Activated naive CD4-positive, alpha-beta T cell treated with anti-CD3 and anti-CD28 coated beads, Interleukin-2, amount 50 U/mL, for 16 hours (primary cell): ENCODE measurements at places on chromosomes 12 and 14.

DNA sequence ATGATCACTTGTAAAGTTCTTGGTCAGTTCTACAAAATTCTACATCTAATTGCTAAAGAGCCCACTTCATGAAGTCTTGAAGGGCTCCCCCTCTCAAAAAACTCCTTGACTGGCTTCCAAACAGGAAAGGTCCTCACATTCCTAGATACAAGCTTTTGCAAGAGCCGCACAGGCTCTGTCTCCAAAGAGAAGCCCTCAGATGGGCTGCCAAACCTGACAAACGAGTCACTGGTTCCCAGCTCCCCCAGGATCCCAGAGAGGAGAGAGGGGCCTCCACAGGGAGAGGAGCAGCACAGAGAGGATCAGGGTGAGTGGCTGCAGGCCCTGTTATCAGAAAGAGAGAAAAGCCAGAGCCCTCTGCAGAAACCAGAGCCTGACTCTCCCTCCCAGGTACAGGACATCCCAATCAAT is 5.8 kb downstream of the NID2 start:
- DNase-seq, result no peak

- DNase-seq, result peak; percentile 48
These were observed 6.7 kb downstream of the CDKN1B start for GRCh38 chr12:12723681-12724420.

DNA sequence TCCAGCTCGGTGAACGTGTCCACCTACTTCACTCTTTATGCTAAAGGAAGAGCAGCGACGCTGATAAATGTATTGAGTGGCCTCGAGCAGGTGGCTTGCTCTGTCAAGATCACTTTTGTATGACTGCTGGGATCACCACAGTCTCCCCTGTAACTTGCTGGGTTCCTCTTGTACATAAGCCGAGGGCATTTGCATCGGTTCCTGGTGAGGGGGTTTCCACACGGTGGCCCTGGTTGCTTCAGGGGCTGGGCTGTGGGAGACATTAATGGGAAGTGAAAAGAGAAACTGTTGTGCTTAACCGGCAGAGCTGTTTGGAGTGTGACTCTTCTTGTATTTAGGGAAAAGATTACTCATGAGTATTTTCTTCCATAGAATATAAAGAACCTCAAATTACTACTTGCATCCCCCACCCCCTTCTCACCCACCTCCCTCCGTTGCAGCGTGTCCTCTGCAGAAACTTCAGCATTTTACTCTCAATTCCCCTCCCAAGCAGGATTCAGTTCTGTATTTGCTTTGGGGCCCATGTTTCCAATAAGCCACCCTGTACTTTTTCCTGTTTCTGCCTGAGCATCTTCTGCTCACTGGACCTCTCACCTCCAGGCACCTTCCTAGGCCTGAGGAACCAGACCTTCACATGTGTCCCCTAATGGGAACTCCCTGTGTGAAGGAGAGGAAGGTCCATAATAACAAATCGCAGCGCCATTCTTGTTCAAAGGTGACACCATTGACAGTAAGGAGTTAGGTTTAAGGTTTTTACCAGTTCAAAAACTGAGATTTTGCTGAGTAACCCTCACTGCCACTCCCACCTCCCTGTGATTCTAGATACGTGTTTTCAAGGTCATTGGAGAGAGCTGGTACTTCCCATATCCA is 187.0 kb downstream of the ETV6 start:
- DNase-seq, result peak; percentile 68

DNA sequence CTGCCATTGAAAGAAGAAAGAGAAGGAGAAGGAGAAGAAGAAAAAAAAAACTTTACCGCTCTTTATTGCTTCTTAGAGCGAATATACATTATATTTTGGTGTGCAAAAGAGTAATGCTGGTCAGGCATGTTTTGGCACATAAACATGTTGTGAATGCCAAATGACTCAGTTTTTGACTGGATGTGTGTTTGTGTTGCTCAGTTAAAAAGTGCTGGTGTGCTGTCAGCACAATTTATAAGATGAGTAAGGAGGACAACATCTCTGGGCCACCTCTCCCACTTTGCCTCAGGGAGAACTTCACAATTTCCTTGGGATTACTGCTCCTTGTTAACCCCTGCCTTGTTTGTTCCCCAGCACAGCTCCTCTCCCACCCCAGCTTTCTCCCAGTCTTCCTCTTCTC is 584.8 kb downstream of the ETNK1 start:
- no peak for DNase-seq

GRCh38 chr12:31818623-31819268 is 89.9 kb upstream of the AMN1 start:
- DNase-seq, result no peak

- DNase-seq, result no peak
These were observed 81.8 kb downstream of the NOS1 start for GRCh38 chr12:117279606-117280005.

DNA sequence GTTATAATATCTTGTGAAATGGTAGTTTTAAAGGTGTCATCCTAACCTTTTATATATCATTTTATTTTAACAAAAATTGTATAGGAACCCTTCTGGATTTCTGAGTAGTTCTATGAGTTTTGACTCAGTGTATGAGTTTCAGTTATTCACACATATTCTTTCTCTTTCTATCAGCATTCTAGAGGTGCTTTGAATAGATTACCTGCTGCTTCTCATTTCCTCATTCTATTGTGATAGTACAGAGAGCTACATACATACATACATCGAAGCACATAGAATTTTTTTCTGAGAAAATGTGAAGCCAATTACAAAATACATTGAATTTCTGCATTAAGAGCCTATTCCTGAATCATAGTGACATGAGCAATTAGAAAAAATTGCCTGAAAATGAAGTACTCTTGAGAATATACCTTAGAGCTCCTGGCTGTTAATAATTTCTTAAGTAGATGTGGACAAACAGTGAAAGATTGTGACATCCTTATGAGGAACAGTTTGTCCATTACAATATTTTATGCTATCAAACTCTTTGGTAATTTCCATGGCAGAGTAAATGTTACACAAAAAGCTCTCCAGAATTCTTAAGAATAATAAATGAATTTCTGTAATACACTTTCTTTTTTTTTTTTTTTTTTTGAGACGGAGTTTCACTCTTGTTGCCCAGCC is 556.6 kb downstream of the TRHDE start:
- DNase-seq, result no peak

GRCh38 chr12:92356425-92356824 is 210.8 kb upstream of the BTG1 start:
- no peak for DNase-seq

- DNase-seq, result peak; percentile 34
These were observed 1.9 kb upstream of the CLEC2D start for GRCh38 chr12:9667403-9668160.

GRCh38 chr12:3535431-3535841 is 44.4 kb downstream of the PRMT8 start:
- DNase-seq, result no peak

DNA sequence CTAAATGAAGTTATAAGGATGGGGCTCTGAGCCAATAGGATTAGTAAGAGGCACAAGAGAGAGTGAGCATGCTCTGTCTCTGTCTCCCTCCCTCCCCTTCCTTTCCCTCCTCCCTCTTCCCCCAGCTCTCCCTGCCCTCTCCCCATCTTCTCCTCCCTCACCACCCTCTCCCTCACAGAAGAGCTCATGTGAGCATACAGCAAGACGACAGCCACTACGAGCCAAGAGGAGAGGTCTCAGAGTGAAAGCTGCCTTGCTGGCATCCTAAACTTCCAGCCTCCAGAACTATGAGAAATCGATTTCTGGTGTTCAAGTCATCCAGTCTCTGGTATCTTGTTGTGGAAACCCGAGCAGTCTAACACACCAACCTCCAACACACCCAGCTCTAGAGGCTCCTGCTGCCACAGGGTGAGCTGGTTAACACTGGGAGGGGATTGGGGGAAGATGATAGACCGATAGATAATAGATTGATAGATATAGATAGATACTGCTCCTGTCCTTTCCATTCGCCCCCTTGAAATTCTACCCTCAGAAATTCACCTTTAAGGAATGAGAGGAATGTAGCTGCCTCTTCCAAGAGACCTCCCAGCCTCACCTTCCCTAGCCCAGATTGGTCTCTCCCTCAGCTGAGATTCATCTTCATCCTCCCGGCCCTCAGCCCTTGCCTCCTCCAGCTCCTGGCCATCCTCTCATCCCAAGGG is 25.8 kb upstream of the ACTN1 start:
- DNase-seq, result no peak

DNA sequence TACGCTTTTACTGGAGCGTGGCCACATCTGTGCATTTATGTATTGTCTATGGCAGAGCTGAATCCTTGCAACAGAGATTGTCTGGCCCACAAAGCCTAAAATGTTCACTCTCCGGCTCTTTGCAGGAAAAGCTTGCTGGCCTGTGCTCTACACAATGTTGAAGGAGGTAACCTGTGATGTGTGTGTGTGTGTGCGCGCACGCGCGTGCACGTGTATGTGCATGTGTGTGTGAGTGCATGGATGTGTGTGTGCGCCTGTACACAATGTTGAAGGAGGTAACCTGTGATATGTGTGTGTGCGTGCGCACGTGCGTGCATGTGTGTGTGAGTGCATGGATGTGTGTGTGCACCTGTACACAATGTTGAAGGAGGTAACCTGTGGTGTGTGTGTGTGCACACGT is 62.7 kb downstream of the RFLNA start:
- DNase-seq, result no peak

DNA sequence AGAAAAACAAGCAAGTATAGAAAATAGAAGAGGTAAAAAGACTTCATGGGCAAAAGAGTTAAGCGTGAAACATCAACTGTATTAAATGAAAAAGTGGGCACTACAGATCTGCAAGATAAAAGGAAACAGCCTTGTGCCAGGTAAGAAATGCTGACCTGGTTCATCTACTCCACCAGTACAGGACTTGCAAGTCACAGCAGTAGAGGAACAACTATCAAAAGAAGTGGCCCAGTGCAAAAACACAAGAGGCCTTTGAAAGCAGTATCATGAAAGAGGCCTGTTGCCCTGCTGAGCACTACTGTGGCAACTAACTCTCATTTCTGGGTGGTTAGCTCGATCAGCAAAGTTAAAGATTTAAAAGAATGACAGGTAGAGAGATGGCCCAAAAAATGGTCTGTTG is 10.5 kb downstream of the DHRS7 start:
- no peak for DNase-seq

DNA sequence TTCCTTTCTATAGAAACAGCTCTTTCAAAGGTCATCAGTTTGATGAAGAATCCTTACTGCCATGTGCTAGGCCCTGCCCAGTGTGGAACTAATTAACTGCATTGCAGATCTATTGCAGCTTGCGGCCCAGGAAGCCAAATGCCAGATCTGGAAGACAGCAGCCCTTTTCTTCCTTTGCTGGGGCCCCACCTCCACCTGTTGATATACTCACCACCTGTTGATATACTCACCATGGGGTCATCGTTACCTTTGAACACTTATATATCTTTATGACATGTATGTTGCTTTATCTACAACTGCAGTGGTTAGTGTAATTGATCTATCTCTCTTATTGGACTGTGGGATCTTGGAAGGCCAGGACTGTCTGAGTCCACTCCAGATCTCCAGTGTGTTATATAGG is 292.5 kb downstream of the ATP23 start:
- no peak for DNase-seq

- no peak for DNase-seq
These were observed 11.1 kb upstream of the GPX2 start for GRCh38 chr14:64953661-64954060.

GRCh38 chr14:106044949-106045596 is 518.7 kb downstream of the TMEM121 start:
- DNase-seq, result peak; percentile 84
